ENCODE measurements at places on chromosomes 11 and 22. TPM values are rescaled to one million over a fixed set of nuclear protein-coding genes. Genes with fewer than 3 reads are reported as not detected.

The ARL14EP gene
- total RNA-seq: 25.4 TPM

The SLC22A25 gene
- not detected for total RNA-seq

The BIK gene
- total RNA-seq: 0.31 TPM

DNA sequence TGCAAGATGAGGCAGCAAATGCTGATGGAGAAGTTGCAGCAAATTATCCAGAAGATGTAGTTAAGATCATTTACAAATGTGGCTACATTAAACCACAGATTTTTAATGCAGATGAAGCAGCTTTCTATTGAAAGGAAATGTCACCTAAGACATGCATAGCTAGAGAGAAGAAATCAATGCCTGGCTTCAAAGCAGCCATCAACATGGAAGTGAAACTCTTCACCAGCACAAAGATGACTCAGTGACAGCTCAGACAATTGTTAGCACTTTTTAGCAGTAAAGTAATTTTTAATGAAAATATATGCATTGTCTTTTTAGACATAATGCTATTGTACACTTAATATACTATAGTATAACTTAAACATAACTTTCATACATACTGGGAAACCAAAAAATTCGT lies 71.4 kb downstream of the FANCF start:
- H3K27me3 ChIP-seq: no peaks in the 10 kb centered on the region
- H3K4me1 ChIP-seq: no peaks in the 10 kb centered on the region
- no peak overlapping the region for H3K4me3 ChIP-seq
- no peak for DNase-seq
- H3K27ac ChIP-seq: no peak overlapping the region

GRCh38 chr22:33894515-33894914 lies 25.8 kb downstream of the LARGE1 start:
- no peaks in the 10 kb centered on the region for H3K36me3 ChIP-seq
- no peaks in the 10 kb centered on the region for H3K27me3 ChIP-seq

GRCh38 chr11:65912845-65913244 lies 6.0 kb downstream of the C11orf68 start:
- peak; percentile 63 for DNase-seq
- H3K27ac ChIP-seq: peak overlapping the region; percentile 80
- no peaks in the 10 kb centered on the region for H3K27me3 ChIP-seq
- H3K4me3 ChIP-seq: no peak overlapping the region
- peaks cover 5% of the 10 kb centered on the region for H3K36me3 ChIP-seq
- peaks cover 61% of the 10 kb centered on the region for H3K4me1 ChIP-seq

DNA sequence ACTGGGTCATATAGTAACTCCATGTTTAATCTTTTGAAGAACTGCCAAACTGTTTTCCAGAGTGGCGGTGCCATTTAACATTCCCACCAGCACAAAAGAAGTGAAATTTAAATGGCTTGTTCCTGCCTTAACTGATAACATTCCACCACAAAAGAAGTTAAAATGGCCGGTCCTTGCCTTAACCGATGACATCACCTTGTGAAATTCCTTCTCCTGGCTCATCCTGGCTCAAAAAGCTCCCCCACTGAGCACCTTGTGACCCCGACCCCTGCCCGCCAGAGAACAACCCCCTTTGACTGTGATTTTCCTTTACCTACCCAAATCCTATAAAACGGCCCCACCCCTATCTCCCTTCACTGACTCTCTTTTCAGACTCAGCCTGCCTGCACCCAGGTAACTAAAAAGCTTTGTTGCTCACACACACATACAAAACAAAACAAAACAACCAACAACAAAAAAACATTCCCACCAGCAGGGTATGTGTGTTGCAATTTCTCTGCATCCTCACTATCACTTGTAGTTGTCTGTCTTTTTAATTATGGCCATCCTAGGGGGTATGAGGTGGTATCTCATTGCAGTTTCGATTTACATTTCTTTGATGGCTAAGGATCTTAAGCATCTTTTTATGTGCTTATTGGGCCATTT lies 109.0 kb downstream of the FAR1 start:
- DNase-seq: no peak
- H3K27me3 ChIP-seq: peaks cover 2% of the 10 kb centered on the region
- H3K27ac ChIP-seq: no peak overlapping the region
- H3K36me3 ChIP-seq: no peaks in the 10 kb centered on the region
- no peak overlapping the region for H3K4me3 ChIP-seq

GRCh38 chr11:61270354-61271076 lies 24.6 kb downstream of the VWCE start:
- no peak overlapping the region for H3K4me3 ChIP-seq
- H3K27me3 ChIP-seq: peaks cover 4% of the 10 kb centered on the region
- no peaks in the 10 kb centered on the region for H3K4me1 ChIP-seq

Data from astrocyte (in vitro differentiated cells and primary cell).